ENCODE measurements at places on chromosomes 3 and 15.

GRCh38 chr3:97952280-97952679 is 20.0 kb downstream of the RIOX2 start:
- no peak for DNase-seq

GRCh38 chr3:60045686-60046085 is 995.9 kb upstream of the CFAP20DC start:
- DNase-seq = no peak

DNA sequence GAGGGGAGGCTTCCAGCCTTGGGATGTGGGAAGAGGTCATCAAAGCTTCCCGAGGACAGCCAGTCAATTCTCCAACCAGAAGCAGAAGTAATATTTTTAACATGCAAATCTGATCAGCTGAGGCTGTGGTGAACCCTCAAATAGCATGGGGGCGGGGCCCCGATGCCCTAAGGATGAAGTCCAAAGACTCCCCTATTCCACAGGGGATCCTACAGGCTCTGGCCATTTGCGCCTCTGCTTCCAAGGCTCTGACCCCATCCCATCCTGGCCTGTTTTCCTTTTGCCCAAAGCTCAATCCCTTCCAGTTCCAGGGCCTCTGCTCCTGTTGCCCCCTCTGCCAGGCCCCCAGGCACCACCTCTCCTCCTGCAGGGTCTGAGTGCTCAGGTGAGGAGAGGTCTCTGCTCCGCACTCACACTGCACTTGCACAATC is 6.7 kb upstream of the CSK start:
- no peak for DNase-seq

- no peak for DNase-seq
Measured at GRCh38 chr15:66212563-66212921, 41.0 kb downstream of the MEGF11 start.

- DNase-seq = no peak
Measured at GRCh38 chr3:159280386-159281191, 478.7 kb downstream of the MFSD1 start.

DNA sequence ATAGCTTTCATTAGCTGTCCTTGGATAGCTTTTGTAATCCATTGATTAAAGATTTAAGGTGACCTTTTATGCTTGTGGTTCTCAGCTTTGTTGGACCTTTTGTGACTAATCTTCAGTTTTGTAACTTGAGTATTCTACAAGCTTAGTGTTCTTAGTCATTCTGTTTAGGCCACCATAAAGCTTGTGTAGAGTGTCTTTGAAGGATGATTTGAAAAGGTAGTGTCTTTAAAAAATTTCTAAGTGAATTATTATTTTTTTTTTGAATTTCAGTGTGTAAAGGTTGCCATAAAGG is 7.5 kb downstream of the MORF4L1 start:
- no peak for DNase-seq

- DNase-seq = no peak
Measured at GRCh38 chr3:44072601-44073540, 168.8 kb upstream of the TOPAZ1 start.

GRCh38 chr15:66408675-66409282 is 22.1 kb downstream of the MAP2K1 start:
- no peak for DNase-seq
